Substantia nigra (tissue), 51 donors: ENCODE measurements at places on chromosomes 7 and 10.

GRCh38 chr10:103551619-103552602 lies 58.4 kb downstream of the NEURL1 start:
- no peak for DNase-seq

DNA sequence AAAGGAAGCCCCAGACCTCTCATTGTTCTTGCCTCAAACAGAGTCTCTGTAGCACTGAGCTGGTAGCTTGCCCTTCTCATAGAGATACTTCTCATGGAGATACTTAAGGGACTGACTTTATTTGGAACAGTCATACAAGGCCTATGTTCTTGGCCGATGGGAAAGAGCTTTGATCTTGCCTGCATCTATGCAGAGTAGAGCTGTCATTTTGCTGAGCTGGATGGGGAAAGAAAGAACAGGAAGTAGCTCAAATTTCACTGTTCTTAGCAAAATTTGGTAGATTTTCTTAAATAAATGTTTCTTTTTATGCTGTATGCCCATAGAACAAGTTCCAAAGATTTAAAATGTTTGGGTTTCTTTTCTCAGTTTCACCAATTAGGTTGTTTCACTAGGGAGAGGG lies 119.3 kb upstream of the SEC61G start:
- DNase-seq = no peak

- no peak for DNase-seq
Observed at GRCh38 chr7:104993217-104993862, 20.7 kb upstream of the KMT2E start.

DNA sequence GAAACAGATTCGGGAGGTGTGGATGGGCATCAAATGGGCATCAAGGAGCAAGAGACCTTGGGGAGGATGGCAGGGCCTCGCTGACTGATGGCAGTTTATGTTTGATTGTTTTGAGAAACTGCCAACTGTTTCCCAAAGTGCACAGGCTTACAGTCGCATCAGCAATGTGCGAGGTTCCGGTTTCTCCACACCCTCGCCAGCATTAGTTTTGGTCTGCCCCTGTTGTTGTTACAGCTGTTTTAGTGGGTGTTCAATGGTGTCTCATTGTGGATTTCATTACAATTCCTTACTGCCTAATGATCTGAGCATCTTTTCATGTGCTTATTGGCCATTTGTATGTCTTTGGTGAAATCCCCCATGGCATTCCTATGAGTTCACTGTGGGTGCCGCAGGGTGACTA lies 24.4 kb downstream of the AKR1E2 start:
- no peak for DNase-seq
